Panc1 (cell line): ENCODE measurements at places on chromosomes 5 and 9. TPM values are rescaled to one million over a fixed set of nuclear protein-coding genes. Genes with fewer than 3 reads are reported as not detected.

Gene CER1
- total RNA-seq: not detected

Gene HRCT1
- total RNA-seq: not detected

Gene PCAT7
- total RNA-seq: 0.59 TPM

Gene PCDHGB5
- 0.87 TPM for total RNA-seq

DNA sequence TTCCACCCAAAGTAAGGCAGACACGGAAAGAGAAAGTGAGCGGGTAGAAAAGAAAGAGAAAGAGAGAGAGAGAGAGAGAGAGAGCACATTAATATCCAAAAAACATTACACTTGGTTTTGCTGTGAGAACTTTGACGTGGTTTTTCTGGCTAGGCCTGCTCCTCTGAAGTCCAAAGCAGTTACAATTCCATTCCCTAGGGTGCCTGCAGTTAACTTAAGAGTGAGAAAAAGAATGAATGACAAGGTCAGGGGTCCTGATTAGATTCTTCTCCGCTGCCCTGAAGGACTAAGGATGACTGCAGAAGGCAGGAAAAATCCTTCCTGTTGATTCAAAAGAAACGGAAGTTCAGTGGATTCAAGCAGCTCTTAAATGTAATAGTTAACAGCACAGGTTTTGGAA is 589.8 kb downstream of the PRELID2 start:
- DNase-seq: no peak

DNA sequence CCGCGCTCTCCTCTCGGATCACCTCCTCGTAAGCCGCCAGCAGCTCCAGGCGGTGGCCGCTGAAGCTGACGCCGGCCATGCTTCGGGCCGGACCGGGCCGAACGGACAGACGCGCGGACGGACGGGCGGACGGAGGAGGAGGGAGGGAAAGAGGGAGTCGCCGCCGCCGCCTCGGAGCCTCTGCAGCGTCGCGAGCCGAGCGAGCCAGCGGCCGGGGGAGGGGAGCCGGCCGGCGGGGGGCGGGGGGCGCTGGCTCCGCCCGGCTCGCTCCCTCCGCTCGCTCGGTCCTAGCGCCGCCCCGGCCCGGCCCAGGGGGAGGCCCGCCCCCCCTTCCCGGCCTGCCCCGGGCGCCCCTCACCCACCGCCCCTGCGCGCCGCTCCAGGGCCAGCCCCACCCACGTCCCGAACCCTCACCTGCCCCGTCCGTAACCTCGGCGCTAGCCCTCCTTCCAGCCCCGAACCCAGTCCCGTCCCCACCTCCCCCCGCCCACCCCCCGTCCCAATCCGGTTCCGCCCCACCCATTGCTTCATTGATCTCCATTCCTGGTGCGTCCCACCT is at the start of gene DBN1:
DBN1 (minus strand) TSS at position 192 of the 559 bp plus-strand sequence; CDS start at position 79, 113 bp downstream.
- no peak for DNase-seq
